ENCODE measurements at places on chromosomes 1 and 21.

DNA sequence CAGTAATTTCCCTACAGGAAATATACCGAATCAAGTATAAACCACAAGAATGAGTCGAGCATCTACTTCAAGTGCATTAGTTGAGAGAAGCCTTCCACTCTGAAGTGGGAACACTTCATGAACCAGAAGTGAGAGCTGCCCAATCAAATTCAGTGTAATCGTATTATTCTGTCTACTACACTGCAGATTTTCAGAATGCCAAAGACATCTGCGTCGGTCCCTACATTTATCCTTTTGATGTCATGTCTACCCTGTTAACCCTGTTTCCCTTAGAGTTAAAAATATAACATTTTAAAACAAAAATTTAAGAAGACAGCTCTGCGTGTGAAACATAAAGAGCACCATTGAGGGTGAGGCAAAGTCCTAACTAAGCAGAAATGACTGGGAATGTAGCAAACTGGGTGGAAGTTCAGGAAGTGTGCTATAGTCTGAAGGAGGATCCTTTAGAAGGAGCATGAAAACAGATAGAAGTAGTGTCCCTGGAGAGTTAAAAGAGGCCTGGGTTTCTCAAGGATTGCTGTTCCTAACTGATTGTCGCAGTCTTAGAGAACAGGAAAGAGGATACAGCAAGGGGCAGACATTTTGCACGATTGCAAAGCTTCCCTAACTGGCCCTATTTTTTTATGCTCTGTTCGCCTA lies 291.2 kb downstream of the PTPRC start:
- DNase-seq, result no peak

DNA sequence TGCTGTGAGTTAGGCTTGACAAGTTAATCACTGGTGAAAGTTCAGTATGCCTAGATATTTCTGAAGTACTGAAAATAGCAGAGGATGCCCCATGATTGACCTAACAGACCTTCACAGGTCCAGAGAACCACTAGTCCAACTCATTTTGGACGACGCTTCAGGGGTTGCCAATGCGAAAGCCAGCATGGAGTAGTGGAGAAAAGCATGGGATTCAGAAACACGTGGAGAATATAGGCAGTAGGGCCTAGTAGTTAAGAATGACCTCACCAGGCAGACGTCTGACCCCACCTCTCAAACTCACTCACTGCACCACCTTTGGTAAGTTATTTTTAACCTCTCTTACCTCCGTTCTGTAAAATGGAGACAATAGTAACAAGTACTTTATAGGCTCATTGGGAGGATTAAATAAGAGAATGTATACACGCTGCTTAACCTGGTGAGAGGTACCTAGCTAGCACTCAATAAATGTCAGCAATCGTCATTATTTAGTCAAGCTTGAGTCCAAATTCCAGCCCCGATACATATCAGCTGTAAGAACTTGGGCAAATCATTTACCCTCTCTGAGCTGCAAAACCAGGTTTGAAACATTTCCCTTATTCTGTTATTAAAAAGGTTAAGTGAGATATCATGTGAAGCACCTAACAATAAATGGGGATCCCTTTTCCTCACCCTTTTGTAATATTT lies 13.2 kb downstream of the PLPP3 start:
- no peak for DNase-seq

GRCh38 chr1:37393173-37394120 lies 80.9 kb upstream of the ZC3H12A start:
- DNase-seq, result no peak

- no peak for DNase-seq
Observed at GRCh38 chr1:10903421-10903820, 107.0 kb upstream of the CASZ1 start.

GRCh38 chr1:47231301-47232186 lies 481 bp downstream of the TAL1 start:
- DNase-seq, result peak; percentile 44

GRCh38 chr21:45459171-45460010 lies 54.4 kb downstream of the COL18A1 start:
- DNase-seq, result no peak

- DNase-seq, result no peak
Observed at GRCh38 chr1:50917138-50918137, 42.6 kb downstream of the FAF1 start.

GRCh38 chr1:4778056-4778455 lies 123.6 kb downstream of the AJAP1 start:
- DNase-seq, result no peak

- no peak for DNase-seq
Observed at GRCh38 chr1:201818971-201819750, 9.8 kb upstream of the IPO9 start.

DNA sequence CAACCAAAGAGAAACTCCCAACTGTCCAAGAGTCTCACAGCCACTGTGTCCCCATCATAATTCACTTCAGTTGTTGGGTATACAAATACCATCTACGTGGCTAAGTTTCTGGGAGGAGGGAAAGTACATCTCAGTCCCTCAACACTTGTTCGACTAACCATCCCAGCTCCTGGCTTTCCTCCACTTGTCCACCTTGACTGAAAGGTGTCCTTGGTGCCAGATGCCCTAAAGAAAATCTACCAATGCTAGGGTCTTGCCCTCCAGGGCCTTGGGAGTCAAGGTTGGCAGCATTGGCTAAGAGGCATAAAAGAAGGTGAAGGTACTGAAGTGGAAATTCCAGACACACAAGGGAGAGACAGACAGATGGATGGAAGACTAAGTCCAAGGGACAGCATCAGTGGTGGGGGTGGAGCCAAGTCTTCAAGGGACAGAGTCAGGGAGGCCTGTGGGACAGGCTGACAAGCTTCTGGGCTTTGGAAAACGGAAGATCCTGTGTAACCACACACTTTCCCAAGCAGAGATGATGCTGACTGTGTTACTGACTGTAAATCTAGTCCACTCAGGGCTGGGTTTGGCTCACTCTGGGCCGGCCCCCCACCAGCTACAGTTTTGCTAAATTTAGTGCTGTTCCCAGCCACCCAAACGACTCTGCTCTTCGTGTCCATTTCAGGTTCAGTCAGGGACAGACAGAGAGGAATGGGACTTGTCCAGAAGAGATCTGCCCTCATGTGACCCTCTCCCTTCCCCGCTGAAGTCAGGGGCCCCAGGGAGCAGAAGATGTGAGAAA lies 60.1 kb downstream of the CD34 start:
- DNase-seq, result no peak

DNA sequence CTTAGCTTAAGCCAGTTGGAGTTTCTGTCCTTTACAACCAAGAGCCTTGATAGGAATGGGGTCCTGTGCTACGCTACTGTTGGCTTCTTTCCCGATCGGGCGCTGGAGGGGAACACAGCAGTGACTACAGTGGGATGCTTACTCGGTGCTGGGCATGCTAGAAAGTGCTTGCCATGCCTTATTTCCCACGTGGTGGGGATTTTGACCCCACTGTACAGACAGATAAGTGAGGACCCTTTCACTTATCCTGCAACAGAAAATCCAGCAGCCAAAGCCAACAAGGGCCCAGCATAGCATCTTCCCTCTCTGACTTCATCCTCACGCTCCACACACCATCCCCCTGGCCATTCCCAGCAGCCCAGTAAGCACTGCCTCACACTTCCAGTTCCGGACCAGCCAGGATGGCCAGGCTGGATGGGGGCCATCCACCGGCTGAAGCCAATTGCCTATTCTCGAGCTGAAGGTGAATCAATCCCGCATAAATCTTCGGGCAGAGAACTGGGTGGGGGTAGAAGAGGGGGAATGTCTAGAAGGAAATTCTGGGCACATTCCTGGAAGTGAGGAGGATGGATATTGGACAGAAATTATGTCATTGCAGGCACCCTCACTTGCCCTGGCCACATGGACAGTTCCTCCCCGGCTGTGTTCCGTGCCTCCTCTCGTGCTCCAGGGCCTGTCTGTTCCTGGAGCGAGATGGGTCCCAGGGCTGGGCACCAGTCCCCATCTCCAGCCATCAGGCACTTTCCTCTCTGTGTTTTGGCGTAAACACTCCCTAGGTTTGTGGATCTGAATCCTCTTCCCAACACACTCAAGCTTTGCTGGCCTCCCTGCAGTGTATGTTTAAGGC lies 2.0 kb upstream of the ABCG1 start:
- DNase-seq, result no peak

DNA sequence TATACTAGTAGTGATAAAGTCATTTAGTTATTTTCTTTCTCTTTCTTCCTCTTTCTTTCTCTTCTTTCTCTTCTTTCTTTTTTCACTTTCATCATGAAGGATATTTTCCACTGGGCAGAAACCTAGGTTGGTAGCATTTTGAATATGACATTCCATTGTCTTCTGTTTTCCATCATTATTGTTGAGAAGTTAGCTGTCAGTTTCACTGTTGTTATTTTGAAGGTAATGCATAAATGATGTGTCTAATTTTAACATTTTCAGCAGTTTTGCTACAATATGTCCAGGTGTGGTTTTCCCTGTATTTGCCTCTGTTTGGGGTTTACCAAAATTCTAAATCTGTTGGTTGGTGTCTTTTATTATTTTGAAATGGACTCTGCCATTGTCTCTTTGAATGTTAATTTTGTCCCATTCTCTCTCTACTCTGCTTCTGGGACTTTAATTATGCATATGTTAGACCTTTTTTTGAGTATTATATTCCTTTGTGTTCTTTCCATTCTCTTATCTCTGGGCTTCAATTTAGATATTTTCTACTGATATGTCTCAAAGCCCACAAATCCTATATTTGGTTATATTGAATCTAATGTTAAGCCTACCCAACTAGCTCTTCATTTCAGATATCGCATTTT lies 96.7 kb downstream of the HFM1 start:
- DNase-seq, result no peak

DNA sequence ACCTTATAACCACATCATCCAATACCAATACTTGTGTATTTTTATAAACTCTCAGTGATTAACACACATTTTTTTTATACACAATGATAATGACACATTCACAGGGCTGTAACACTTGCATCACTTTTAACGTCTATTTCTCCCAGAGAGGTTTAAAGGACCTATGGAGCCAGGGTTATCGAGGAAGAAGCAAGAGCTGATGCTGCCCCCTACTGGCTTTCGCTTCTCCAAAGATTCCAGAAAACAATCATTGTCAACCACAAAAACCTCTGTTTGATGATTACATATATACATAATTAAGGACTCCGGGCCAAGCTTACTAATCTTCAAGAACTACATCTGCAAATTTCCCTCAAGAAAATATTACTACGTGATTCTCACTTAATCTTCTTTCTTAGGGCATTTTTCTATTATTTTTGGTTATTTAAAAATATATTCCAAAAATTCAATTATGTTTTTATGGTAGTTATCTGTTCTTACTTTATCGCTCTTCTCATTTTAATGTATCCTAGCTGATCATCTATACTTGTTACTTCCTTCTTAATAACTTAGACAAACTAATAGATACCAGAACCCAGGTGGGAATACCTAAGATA lies 214.5 kb downstream of the VAV3 start:
- peak; percentile 2 for DNase-seq

- no peak for DNase-seq
Observed at GRCh38 chr1:68585351-68585750, 88.5 kb upstream of the DEPDC1 start.

DNA sequence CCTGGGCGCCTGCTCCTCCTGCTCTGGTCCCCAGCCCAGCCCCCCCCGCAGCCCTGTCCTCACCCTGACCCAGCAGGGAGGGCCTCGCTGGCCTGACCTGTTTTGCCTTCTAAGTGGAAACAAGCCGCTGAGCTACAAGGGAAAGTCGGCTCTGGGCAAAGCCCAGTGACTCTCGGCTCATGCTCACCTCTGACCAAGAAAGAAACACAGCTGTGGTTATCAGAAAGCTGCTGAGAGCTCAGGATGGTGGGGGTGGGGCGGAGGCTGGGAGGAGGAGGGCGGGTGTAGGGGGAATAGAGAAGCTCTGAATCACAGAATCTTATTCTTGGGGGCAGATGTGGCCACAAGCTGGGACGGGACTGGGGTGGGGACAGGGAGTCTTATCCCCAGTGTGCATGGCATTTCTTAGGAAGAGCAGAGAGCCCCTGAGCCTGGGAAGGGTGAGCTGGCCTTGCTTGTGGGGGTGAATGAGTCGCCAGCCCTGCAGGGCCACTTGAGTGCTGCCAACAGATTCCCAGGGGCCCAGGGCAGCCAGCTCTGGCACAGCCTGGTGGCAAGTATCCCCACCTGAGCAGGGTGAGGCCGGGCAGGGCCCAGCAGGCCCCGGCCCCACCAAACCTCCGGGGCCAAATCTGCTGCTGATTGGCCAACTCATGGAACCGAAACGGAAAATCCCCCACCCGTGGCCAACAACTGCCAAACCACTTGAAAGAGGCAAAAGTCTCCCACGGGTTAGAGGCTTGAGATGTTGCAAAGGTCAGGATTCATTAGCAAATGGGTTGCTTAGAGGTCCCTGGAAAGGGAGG lies 120.6 kb downstream of the SPSB1 start:
- DNase-seq, result peak; percentile 78

GRCh38 chr1:62654744-62655143 lies 33.4 kb downstream of the DOCK7 start:
- DNase-seq, result no peak

DNA sequence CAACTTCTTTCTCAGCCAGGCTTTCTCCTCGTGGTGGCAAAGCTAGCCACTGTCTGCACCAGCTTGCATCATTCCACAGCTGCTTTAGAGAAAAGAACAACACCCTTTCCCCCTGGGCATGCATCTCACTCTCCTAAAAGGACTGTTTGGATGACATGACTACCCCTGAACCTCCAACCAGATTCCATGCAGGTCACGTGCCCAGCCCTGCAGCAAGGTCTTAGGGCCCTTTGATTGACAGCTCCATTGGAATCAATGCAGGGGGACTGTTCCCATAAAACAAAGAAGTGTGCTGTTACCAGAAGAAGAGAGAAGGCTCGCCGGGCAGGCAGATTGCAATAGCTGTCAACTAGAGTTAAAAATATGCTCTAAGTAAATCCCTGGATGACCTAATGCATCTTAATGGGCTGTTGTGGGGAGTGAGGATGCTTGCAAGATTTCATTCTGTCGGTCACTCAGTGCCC lies 24.4 kb downstream of the KCNA2 start:
- no peak for DNase-seq
